Kidney glomerular epithelial cell (primary cell): ENCODE measurements at places on chromosomes 7 and 10.

DNA sequence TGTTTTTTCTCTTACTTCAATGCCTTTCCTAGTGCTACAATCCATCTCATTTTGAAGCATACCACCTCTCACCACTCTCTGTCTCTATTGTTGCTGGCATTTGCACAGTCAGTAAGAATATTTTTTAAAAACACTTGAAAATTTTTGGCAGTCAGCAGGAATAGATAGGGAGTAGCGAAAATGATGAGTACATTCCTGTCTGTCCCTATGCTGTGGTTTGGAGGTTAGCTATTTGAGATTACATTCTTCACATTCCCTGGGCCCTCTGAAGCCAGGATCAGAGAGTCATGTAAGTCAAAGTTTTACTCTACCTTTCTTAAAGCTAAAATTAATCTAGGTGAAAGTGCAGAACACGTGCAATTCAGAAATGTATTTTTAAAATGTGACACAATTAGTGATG, 53.0 kb upstream of the MAGI2 start:
- DNase-seq = peak; percentile 94

DNA sequence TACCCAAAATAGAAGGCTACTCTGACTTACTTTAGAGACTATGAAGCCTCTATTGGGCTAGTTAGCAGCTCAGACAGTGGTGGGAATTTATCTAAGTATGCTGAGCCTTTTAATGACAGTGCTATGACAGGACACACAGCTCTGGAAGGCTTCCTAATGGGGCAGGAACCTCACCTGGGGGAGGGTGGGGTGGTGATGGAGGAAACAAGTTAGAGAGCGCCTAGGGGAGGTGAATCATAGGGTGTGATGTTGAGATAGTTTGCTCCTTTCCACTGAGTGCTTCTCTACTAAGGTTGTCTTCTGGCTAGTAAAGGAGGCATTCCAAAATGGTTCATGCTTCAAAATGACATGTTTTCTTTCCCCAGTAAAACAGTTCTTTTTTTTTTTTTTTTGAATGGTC, 42.1 kb downstream of the PPP1R9A start:
- DNase-seq = no peak

- no peak for DNase-seq
Observed at GRCh38 chr10:8379906-8380832, 325.7 kb downstream of the GATA3 start.

- DNase-seq = no peak
Observed at GRCh38 chr7:71477441-71477840, 345.5 kb downstream of the GALNT17 start.

DNA sequence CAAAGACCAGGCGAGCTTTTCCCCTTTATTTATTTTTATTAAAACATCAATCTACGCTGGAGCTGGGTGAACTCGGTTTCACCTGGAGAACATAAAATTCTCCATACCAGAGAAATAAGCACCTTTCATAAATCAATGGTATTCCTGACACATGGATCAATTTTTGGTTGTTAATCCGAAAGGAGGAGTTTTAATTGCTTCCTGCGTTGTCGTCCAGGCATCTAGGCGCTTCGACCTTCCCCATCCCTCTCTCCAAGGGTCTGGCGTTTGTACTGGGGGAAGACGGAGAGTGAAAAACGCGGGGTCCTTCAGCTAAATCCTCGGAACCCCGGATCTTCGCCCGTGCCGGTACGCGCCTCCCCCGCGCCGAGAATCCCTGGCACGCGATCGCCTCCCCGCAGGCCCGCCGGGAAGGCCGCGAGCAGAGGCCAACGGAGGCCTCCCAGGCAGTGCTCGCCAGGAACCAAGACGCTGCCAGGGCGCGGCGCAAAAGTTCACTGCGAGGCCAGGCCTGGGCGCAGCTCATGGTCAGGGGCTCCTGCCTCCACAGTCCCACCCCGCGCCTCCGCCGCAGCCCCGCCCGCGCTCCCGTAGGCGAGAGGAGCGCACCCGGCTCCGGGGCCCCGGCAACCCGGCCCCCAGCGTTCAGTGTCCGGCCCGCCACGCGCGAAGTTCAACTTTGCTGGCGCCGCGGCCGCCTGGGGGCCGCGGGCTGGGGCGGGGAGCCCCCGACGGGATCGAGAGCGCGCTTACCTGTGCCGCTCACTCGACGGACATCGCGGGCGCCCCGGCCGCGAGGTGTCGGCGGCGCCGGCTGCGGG, 8.3 kb upstream of the EBF3 start:
- DNase-seq = no peak

GRCh38 chr10:114258274-114258840, 19.3 kb downstream of the VWA2 start:
- DNase-seq = no peak
